ENCODE measurements at places on chromosomes 7 and 10. TPM values are rescaled to one million over a fixed set of nuclear protein-coding genes. Genes with fewer than 3 reads are reported as not detected.

Gene RAMP3
- total RNA-seq, result 76.5 TPM

GRCh38 chr7:80960244-80960795 is 41.5 kb upstream of the SEMA3C start:
- DNase-seq, result no peak

Gene ADK
- 14.4 TPM for total RNA-seq

GRCh38 chr10:113303544-113304146 is 249.2 kb upstream of the HABP2 start:
- no peak for DNase-seq

DNA sequence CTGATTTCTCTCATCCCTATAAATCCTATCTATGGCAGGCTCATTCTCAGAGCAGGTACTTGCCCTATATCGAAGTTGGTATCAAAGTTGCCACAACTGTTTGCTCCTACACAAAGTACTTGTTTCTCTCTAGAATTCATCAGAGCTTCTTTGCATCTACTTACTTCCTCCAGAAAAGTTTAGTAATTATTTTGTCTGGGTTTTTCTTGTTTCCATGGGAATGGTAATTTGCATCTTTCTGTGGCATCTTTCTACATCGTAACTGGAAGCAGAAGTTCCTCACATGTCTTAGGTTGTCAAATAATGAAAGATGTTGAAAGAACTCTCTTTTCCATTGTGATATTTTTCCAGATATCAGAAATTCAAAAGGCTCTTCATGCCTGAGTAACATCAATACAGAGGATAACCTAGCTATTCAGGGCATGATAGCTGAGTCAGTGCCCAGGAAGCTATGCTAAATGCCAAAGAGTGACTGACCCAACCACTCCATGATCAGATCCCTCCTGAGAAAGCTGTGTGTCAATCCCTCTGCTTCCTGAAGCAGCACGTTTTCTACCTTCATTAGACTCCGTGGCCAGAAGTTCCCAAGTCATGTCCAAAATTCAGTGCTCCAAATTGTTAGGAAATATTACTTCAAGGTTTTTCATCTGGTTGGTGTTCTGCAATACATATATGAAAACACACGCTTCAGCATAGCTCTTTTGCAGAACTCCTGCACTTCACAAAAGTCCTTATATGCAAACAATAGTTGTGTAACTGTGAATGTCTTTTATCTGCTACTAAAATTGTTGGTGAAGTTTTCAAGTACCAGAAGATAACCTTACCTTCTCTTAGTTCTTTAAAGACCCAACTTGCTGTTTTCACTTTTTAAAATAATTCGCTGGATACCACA is 216.5 kb downstream of the VTI1A start:
- DNase-seq, result no peak

DNA sequence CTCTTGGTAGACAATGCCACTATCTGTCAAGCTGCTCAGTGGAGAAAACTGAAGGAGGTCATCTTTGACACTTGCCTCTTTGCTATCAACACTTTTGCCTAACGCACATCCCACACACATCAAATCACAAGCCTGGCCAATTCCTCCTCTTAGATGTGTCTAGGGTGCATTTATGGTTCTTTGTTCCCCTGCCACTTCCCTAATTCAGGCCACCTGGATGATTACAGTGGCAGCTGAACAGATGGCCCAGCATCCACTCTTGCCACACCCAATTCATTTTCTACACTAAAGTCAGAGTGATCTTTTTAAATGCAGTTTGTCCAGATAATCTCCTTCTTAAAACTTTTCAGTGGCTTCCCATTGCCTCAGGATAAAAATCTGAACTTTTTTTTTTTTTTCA is 58.6 kb downstream of the LAMB4 start:
- DNase-seq, result no peak

Gene MRLN
- total RNA-seq, result not detected

DNA sequence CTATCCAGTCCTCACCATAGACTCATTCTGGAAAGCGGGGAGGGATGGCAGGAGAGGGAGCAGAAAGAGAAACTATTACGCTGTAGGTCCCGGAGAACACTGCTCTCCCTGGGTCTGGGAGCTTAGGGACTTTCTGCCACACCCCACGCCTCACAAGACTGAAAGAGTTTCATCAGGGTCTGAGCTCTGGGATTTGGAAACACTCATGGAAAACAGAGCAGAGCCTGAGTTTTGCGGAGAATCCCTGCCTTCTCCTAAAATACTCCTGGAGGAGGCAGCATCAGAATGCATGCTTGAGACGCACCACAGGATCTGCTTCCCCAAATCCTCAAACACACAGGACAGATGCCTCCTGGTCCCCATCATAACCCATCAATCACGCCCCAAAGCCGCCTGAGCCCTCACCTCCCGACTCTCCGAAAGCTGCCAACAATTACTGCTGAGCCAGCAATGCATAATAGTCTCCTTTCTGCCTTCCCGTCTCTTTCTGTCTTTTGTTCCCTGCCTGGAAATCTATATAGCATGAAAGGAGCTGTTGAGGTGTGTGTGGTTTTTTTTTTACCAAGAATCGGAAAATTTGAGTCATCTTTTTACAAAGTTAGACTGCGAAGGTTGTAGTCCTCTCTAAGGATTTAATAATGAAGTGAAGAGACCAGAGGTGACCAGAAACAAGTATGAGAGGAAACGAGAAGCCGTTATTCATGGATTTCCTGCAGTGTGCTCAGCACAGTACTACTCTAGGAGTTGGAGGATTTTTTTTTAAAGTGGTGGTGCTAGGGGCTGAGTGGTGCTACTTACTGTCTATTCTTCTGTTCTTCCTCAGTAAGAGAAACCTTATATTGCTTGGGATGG is 37.7 kb downstream of the ASB13 start:
- no peak for DNase-seq

DNA sequence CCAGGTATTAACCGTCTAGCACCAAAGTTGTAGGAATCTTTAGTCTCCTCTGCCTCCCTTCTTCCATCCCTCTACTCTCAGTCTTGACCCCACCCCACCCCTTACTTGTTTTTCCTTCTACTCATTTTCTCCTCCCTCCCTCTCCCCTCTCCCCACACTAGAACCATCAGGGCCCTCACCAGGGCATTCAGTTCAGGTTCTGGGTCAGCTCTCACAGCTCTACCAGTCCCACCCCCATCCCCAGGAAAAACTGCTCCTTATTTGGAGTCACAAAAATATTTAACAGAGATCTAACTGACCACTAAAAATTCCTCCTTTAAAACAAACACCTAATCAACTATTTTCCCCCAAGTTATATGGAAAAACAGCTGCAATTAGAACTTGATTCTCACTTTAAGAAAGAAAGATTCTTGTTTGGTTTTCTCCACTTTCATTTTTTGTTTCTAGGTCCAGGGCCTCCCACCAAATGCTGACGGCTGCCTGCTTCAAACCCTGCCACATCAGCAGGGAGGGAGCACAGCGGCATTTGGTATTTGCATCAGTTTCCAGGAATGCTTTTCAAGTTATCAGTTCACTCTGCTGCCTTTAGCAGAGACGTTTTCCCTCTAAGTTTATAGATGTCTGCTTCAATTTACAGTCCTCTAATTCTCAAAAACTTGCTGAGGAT is 2.8 kb upstream of the COL1A2 start:
- no peak for DNase-seq
